ENCODE measurements at places on chromosomes 1 and 21.

- DNase-seq = no peak
Measured at GRCh38 chr1:178168536-178168935, 74.6 kb downstream of the RASAL2 start.

DNA sequence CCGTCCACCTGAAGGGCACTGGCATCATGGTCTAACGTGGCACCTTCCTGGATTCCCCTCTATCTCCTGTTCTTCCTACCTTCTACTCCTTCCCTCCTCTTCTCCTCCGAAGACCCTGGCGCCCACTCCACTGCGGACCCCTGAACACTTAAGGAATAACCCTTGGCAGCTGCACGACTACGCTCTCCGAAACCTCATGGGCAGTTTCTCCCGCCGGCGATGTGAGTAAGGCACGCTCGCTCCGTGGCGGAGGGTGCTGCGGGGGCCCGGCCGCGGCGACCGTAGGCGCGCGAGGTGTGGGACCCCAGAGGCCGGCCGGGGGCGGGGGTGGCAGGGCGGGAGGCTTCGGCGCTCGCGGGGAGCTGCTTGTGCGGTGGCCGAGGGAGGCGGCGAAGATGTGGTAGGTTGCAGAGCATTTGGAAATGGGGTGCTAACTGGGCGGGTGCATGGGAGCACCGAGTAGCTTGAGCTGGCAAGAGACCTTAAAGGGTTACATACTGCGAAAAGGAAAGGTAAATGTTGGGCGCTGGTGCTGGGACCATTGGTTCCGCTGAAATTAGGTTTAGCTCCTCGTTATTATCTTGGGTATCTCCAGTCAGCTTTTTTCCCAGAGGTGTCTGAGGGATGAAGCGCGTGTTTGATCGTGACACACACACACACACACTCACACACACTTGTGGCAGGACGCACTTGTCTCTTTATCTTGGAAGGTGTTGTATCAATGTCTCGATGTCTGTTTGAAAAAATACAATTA is 876 bp downstream of the LRRC7 start:
- DNase-seq = no peak

DNA sequence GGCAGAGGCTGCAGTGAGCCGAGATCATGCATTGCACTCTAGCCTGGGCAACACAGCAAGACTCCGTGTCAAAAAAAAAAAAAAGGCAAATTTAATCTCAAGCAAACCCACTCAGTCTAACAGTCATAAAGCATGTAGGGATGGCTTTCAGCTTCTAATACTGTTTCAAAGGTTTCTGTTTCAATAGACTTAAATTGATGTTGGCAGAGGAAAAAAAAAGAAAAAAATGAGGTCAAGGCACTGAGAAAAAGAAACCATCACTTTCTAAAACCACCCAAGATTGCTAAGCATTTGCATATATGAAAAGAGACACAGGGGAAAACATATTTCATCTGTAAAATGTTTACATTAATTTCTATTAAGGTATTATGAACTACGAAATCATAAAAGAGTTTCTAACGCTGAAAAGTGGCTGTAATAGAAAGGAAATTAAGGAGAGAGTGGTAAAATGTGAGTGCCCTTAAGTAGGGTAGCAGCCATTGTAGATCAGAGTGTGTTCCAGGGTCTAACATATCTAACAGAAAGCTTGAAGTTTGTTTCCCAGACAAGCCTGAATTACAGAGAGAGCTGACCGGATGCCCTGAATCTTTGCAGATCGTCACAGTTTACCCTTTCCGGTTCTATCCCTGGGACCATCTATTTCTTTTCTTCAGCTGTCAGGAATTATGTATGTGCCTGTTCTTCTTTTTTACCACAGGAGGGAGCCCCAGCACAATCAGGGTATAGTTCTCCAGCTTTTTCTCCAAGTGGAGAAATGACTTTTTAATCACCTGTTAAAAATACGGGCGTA is 70.0 kb downstream of the PLD5 start:
- DNase-seq = no peak

DNA sequence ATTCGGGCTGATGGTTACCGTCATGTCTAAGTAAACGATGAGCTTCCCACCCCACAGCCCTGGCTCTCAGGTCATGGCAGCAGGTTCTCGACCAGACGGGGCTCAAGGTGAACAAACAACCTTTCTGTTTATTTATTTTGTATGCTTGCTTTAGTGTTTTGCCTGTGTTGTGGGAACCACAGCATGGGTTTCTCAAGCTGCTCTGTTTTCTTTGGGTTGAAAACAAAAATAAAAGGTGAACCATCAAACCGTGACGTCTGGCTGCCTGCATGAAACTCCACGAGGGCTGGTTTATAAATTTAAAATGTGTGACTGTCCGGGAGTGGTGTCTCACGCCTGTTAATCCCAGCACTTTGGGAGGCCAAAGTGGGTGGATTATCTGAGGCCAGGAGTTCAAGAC is 28.0 kb downstream of the TMEM51 start:
- no peak for DNase-seq

GRCh38 chr1:227891223-227891954 is 56.3 kb downstream of the WNT9A start:
- no peak for DNase-seq

- no peak for DNase-seq
Measured at GRCh38 chr21:32562915-32563314, 22.4 kb downstream of the TCP10L start.

- DNase-seq = no peak
Measured at GRCh38 chr1:59230622-59231021, 66.3 kb upstream of the FGGY start.

DNA sequence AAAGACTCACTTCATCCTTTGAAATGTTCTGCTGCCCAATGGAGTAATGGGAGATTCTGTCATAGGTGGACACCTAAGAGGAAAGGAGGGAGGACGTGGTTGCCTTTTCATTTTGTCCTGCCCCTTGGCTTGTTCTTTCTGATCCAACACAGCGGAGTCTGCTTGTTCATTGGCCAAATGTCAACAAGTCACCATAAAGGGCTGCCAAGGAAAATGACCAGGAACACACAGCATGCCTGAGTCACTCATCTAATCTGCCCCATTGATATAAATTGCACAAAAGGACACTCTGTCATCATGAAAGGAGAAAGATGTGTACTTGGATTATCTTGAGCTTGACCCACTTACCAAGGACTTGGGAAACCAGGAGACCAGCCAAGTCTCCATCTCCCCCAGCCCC is 422.9 kb downstream of the SETD4 start:
- no peak for DNase-seq

GRCh38 chr1:222384531-222384930 is 163.4 kb downstream of the HHIPL2 start:
- DNase-seq = no peak

- DNase-seq = no peak
Measured at GRCh38 chr1:81414488-81415015, 386.2 kb upstream of the ADGRL2 start.

DNA sequence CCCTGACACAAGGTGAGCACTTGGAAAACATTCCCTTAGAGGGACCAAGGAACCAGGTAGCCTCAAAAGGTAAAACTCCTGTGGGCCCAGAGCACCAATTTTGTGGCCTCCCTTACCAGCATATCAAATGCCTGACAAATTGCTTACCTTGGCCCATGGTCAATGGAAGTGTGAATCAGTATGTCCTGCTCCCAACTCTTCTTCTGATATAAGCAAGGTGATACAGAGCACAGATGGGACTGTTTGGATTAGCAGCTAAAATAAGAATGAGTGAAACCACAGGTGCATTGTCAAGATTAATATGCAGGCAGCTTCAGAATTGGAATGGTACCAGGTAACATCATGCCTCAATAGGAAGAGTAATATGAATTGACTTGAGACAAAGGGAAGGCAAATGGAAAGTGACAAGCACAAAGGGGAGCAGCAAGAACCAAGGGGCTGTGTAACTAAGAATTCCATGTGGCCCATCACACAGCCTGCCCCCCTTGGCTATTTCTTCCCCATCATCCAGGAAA is 156.8 kb upstream of the KCND3 start:
- no peak for DNase-seq

- peak; percentile 24 for DNase-seq
Measured at GRCh38 chr1:78691995-78692747, 42.5 kb downstream of the IFI44 start.

DNA sequence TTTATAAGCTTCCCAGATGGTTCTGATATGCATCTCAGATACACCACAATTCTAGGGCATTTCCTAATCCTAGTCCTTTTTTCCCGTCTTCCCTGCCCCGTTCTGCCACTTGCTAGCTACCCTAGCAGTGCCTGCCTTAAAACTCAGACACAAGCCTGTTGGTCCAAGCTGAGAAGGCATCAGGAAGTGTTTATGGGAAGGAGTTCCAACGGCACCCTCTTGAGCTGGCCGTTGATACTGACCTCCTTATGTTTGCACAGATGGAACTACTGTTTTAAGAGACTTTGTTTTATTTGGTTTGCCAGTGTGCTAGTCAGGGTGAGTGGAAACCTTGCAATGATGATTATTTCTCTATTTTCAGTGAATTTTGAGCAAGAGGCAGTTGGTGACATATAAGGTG is 67.2 kb downstream of the UCK2 start:
- DNase-seq = no peak

DNA sequence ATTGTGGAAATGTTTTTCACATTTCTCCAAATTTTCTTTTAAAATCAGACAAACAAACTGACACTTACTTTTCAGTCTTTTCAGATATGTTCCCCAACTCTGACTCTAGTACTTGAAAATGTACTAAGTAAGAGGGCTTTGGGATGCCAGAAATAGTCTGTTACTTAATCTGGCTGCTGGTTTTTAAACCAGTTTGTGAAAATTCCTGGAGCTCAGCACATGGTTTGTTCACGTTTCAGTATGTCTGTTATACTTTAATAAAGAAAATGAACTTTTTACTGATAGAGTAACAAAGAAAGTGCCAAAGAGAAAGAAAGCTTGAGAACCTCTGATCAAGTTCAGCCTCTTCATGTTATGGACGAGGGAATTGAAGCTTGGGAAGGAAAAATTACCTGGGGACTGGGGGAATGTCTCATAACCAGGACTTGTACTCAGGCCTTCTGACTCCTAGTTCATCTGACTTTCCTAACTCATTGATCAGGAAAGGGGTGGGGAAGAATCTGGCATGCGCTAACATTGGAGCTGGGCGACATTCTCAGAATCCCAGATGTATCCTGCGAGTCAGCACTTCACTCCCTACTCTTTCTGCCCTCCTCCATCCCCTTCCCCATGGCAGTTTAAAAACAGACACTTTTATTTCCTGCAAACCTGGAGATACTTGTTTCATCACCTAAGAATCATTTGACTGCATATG is 30.8 kb upstream of the DNAJC6 start:
- DNase-seq = no peak

DNA sequence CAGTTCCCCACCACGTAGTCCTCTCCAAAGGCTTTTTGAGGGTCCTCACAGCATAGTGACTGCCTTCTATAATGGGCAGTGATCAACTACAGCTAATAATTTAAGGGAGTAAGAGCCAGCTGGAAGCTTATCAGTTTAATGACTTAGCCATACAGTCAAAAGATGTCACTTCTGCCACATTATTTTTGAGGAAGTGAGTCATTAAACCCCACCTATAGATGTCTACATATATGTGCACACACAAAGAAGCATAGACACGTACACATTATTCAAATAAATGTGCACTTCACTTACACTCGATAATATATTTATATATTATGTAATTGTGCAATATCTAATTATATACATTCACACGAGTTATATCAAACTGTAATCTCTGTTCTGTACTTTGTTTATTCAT is 1704.7 kb downstream of the KCNT2 start:
- no peak for DNase-seq

GRCh38 chr1:200275816-200276453 is 133.9 kb downstream of the ZNF281 start:
- no peak for DNase-seq

DNA sequence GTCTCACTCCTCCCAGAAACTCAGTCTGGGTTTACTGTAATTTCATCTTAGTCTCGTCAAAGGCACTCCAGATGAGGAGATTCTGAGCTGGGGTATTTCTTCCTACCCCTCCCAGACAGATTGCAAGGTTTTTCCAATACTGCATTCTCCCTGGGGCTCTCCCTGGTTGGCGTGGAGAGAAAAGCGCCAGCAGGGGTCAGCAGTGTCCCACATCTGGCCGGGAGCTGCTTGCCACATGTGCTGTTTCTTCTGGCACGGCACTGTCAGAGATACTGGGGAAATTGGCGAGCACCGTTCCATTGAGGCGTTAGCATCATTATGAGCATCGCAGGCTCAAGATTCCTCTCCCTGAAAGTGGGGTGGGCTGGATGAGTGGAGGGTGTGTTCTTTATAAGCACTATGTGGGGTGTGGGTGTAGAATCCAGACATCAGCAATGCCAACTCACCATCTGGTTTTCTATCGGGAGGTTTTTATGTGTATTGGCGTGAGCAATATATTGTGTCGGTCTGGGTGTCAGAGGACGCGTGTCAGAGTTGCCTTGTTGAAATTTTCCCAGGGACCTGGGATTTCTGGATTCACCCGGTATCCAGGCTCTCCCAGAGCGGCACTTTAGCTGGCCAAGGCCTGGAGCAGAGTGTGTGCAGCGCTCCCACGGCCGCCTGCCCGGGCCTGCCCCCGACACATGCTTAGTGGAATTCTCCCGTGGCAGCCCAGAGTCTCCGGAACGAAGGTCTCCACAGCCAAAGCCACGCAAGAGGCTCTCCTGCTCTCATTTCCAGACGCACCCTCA is 8.0 kb upstream of the NAV1 start:
- peak; percentile 74 for DNase-seq

- DNase-seq = no peak
Measured at GRCh38 chr1:35576061-35576765, 3.1 kb downstream of the TFAP2E start.

GRCh38 chr1:67105508-67105907 is 29.3 kb downstream of the C1orf141 start:
- DNase-seq = no peak

DNA sequence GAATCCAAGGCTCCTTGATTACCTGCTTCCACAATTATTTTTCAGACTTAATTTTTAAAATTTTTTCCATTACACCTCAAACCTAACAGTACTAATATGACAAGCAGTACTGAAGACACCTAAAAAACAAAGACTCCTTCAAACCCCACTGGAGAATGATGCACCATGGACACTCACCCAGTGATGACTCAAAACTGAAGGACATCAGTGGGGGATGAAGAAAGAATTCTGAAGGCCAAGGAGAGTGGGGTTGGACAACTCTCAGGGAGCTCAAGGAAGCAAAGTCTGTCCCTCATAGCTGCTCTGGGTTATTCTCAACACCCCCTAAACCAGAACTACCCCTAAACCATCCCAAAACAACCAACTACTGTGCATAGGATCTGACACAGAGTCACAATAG is 2.4 kb upstream of the ARHGAP29 start:
- DNase-seq = no peak

DNA sequence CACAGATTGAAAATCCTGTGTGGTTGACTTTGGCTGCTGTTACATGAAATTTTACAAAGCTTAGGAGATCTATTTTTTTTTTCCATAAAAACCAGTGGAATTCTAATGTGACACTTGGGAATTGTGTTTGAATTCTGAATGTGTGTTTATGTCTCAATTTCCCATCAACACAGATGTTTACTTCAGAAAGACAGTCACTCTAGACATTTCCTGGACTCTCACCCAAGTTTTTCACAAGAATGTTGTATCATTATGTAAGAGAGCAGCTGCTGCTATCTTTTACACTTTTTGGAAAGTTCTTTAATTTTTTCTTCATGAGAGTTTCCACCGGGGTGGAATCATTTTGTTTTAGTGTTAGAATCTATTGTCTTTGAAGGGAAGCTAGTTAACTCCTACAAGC is 210.1 kb downstream of the GIPC2 start:
- no peak for DNase-seq
